Left renal cortex interstitium (tissue), 4 donors: ENCODE measurements at places on chromosomes 6 and 20. TPM values are rescaled to one million over a fixed set of nuclear protein-coding genes. Genes with fewer than 3 reads are reported as not detected.

DNA sequence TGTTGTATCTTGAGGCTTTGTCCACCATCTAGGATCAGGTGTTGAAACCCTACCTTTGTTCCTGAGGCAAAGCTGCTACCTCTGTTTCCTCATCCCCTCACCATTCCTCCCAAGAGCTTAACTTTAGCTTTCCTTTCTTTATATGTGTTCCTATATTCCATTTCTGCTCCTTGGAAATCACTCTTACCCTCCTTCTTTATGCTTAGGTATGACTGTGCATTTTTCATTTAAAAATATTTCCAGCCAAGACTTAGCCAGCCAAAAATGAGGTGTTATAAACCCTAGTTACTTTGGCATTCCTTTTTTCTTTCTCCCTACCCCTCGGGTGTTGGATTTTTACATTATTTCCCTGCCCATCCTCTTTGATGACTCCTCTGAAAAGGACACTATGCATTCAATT, 57.7 kb downstream of the TSBP1 start:
- DNase-seq, result no peak

Gene FNDC11
- 0.99 TPM for polyA plus RNA-seq

Gene LY6G6D
- polyA plus RNA-seq, result 0.65 TPM

GRCh38 chr6:22958677-22959076, 389.3 kb downstream of the HDGFL1 start:
- no peak for DNase-seq

GRCh38 chr6:72976484-72976883, 248.8 kb downstream of the KHDC1L start:
- no peak for DNase-seq

- DNase-seq, result no peak
These were observed 67.9 kb upstream of the TULP4 start for GRCh38 chr6:158244373-158244772.

DNA sequence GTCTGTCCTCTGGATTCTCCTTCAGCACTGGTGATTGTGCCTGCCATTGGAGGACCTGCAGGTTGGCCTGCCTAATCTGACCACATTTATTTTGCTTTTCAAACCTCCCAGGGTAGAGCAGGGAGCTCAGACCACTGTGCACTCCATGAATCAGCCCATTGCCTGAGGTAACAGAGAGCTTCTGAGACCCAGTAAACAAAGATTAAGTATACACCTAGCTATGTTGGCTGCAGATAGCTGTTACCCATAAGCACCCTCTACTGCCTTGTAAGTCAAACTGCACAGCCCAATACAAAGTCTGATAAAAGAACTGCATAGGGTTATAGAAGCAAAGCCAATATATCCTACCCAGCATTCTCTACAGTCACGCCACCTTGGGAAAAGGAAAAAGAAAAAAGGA, 338.7 kb downstream of the HTR1B start:
- no peak for DNase-seq

GRCh38 chr6:160891690-160892089, 99.9 kb upstream of the MAP3K4 start:
- DNase-seq, result no peak
